ENCODE measurements at places on chromosomes 4 and X.
A peak's percentile ranks its signal among the peaks of the same experiment; 100 is the strongest.

- ATAC-seq: peak; percentile 48
Measured at GRCh38 chrX:40952855-40953254, 132.4 kb upstream of the USP9X start.

DNA sequence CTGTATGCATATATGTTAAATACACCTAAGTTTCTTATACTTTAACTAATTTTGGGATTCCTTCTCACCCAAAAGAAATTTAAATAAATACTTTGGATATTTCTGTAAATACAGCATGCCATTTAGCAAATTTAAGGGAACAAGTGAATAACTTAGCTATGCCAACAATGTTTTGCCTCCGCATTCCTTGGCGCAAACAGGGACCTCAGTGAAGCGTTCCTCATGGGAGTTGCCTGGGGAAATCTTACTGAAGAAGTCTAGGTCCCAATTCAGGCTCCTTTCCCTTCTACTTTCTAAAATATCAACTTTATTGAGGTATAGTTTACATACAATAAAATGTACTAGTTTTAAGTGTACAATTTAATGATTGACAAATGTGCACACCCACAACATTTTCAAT lies 25.0 kb downstream of the COL4A5 start:
- no peak for ATAC-seq

GRCh38 chrX:119292445-119292844 lies 56.4 kb downstream of the PGRMC1 start:
- ATAC-seq: no peak

DNA sequence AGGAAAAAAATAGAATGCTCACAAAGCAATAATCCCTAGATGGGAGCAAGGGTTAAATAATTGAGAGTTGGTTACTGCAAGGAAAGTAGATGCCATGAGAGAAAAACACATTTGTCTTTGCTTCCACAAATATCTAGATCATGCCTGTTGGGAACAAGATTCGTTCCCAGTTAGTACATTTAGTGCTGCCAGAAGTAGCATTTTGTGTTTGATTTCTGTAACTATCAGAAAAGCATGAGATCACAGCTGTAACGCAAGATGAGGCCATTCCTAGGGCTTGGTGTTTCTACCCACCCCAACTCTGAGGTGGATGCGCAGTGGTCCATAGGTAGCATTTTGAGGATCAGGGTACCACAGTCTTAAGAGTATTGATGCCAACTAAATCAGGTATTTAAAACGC lies 20.4 kb upstream of the PDK3 start:
- no peak for ATAC-seq

GRCh38 chrX:41779030-41779564 lies 55.1 kb downstream of the GPR82 start:
- peak; percentile 51 for ATAC-seq

DNA sequence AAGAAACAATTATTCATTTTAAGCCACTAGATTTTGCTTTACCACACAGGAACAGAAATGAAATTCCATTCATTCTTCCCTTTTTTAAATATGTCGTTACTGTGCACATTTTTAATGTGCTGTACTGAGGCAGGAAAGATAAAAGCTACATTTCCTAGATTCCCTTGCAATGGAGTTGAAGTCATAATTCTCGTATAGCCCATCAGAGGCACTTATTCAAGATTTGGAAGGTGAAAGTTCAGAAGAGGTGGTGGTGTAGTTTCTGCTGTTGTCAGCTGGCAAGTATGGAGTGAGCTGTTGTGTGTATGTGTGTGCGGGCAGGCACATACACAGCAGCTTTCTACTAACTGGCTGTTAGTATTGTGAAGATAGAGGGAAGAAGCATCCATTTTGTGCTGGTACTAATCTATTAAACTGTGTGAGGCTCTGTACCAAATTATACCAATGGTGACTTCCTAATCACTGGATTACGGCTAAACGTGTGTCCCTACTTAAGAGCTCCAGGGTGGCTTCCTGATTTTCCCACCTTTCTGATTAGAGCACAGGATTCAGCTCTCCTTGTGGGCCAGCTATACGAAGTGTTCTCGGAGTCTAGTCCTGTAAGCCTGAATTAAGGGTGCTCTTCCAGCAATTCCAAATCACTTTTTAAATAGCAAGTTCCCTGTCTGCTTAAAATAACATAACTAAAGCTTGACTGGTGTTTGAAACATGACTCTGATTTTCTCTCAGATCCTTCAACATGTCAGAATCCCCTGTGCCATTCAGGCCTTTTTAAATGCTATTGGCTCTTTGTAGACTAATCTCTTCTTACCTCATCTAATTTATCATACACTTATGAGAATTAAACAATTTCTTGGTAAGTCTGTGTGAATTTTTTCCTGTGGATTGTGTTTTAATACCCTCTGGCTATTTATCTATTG lies 43.8 kb downstream of the PDS5A start:
- no peak for ATAC-seq

DNA sequence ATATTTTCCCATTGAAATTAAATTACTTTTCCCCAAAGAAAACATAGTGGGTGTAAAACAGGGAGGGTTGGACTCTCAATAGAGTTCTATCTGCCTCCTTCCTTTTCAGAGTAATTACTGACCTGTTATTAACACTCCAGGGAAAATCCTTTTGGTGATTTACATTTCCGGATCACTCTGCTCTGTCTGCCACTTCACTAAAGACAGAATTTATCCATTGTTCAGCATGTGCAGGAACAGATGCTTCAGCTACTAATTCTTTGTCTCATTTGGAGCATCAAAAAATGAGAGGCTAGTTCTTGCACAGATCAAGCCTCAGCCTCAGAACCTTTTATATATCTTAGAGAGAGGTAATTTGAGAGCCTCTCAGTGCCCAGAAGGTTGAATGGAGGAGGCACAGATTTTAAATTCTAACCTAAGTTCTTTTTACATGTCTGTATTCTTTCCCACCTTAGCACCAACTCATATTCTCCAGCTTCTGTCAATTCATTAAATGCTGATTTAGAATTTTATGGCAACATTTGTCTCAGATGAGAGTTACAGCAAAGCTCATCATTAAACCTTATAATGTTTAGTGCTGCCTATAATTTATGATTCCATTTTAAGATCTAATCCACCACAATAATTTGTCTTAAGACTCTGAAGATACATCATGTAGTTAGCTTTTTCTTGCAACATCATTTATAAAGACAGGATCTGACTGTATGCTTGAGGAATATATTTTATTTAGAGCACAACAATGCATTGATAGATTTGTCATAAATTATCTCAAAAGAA lies 1494.4 kb downstream of the STIM2 start:
- ATAC-seq: no peak

DNA sequence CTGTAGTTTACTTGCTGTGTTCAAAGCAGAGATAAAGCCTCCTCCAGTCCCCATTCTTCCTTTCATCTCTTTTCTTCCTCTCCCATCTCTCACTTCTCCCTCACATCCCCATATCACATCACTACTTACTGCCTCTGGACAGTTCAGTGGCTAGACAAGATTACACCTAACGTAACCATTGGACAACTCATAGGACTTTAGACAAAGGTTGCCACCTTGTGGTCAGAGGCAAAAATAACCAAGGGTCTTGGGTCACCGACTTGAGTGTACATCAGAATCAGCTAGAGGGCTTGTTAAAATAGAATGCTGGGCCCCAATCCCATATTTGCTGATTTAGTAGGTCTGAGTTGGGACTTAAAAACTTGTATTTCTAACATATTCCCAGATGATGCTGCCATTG lies 109.3 kb upstream of the DGKK start:
- no peak for ATAC-seq

DNA sequence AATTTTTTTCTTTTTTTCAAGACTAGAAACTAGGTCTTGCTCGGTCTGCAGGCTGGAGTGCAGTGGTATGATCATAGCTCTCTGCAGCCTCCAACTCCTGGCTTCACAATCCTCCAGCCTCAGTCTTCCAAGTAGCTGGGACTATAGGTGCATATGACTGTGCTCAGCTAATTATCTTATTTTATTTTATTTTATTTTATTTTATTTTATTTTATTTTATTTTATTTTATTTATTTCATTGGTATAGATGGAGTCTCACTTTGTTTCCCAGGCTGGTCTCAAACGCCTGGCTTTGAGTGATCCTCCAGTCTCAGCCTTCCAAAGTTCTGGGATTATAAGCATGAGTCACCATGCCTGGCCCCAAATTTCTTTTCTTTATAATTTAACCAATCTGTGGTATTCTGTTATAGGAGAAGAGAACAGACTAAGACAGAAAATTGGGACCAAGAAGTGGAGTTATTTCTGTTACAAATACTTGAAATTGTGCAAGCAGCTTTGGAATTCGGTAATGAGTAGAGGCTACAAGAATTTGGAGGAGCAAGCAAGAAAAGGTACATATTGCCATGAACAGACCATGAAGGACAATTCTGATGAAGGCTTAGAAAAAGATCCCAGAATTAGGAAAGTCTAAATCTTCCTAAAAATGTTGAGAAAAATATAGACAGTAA lies 4.0 kb upstream of the PRDM5 start:
- ATAC-seq: no peak

GRCh38 chr4:118400356-118400755 lies 47.6 kb upstream of the PRSS12 start:
- ATAC-seq: no peak

DNA sequence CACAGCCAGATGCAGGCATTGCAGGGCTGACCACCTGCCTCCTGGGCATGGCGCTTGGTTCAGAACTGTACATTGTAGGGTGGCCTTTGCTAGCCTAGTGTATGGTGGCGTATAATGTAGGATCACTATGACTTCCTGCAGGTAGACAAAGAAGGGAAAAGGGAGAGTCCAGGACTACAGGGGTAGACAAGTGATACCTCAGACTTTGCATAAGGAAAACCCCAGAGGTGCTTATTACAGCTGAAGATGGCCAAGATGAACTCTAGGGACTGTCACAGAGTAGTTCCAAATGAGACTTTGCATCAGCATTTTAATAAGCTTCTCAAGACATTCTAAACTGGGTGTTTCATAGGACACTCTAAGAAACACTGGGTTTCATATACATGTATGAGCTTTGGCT lies 116.4 kb upstream of the PUDP start:
- no peak for ATAC-seq

GRCh38 chrX:78665342-78665741 lies 6.2 kb upstream of the RTL3 start:
- no peak for ATAC-seq

GRCh38 chrX:48806081-48806480 lies 4.2 kb downstream of the HDAC6 start:
- ATAC-seq: no peak

DNA sequence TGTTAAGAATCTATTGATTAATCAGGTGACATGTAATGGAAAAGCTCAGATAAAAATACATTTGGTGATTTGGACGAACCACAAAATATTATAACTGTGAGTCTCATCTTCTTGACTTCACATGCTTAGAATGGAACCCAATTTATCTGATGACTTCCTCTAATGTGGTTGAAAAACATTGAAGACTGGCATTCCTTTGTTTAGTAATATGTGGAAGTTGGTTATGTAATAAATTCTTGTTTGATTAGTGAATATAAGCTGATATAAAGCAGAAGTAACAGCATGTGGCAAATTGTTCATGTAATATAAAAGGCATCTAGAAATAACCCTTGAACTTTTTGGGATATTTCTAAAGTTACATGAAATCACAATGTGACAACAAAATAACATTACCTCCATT lies 9.7 kb downstream of the GIMD1 start:
- no peak for ATAC-seq

- ATAC-seq: no peak
Measured at GRCh38 chr4:122129061-122129460, 23.1 kb upstream of the BLTP1 start.

GRCh38 chrX:122220644-122221373 lies 963.3 kb upstream of the GRIA3 start:
- ATAC-seq: no peak

DNA sequence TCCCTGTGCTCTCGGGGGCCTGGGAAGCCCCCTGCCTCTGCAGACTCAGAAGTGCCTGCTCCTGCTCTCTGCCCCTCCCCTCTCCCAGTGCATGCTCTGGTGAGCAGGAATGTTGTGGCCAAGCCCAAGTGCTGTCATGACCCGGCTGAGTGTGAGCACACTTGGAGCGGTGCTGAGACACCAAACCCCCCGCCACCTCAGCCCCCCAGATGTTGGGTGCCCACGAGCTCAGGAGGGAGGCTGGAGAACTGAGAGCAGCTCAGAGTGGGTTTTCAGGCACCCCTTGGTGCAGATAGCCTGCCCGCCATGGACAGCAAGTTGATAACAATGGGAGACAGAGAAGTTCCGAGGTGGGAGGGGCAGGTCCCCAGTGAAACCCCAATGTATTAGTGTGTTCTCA lies 477.4 kb downstream of the ACTRT1 start:
- no peak for ATAC-seq

GRCh38 chrX:10794203-10794630 lies 173.8 kb upstream of the MID1 start:
- ATAC-seq: no peak

GRCh38 chr4:3252831-3253641 lies 4.1 kb downstream of the MSANTD1 start:
- ATAC-seq: no peak

- no peak for ATAC-seq
Measured at GRCh38 chr4:8000721-8001491, 61.2 kb upstream of the AFAP1 start.

DNA sequence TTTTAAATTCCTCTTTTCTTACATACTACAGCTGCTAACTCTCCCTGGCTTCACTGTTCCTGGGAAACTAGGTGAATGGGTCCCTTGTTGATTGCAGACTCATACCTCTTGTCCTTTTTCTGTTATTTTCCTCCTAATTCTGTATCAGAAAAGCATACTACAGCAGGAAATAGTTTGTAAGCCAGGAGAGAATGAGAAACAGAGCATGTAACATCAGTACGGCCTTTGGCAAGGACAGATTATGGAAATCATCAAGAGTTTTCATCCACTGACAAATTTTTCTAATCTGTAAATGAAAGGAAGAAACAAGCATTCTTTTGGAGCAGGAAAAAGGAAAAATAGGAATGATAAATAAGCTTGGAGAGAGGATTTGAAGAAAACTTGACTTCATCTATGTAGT lies 239.2 kb downstream of the ANTXR2 start:
- no peak for ATAC-seq

DNA sequence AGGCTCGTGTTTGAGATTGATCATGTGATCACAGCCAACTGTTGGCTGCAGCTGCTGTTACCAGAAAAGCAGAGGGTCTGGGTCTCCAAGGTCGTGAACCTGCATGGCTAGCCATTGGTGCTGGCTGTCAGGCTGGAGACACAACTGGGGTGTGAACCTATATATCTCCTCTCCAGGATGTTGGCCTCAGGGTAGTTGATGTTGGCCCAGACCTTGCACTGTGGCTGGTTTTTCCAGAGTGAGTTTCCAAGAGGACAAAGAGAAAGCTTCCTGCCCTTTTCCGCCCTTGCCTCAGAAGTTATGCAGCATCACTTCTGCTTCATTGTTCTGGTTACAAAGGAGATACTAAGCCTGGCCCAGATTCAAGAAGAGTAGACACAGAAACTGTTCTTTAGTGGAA lies 607.8 kb upstream of the HS3ST1 start:
- no peak for ATAC-seq
